ENCODE measurements at places on chromosomes 16 and 17.

DNA sequence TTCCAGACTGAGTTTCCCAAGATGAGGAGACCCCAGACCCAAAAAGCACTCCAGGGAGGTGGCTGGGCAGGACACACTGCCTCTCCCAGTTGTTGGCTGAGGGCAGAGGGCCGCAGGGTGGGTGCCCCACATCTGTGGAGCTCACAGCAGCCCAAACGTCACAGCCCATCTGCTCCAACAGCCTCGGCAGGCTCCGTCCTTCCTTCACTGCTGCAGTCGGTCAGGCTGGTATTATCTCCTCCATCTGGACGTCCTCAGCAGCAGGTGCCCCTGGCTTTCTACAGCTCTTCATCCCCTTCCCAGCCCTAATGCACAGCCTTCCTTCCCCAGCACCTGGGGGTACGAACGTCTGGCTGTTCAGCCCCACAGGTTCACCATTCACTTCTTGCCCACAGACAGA is 55.2 kb downstream of the PRMT7 start:
- peaks cover 7% of the 10 kb centered on the region for H3K4me1 ChIP-seq
- no peaks in the 10 kb centered on the region for H3K27me3 ChIP-seq
- no peak overlapping the region for H3K27ac ChIP-seq
- no peak overlapping the region for H3K4me3 ChIP-seq
- no peaks in the 10 kb centered on the region for H3K36me3 ChIP-seq

DNA sequence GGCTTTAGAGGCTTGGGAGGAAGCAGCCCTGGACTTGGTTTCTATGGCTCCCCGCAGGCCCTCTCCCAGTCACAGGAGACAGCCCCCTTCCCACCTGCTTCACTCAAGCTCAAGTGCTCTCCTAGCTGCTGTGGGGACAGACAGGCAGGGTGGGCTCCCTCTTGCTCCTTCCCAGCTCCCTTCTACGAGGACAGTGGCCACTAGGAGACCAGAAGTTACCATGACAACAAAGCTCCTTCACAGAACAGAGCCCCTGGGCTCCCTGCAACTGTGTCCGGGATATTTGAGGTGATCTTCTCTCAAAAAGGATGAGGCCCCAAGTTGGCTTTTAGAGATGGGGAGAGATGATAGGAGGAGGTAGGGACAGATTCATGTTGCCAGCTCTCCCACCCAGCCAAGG is 116.3 kb downstream of the AMFR start:
- no peak overlapping the region for H3K27ac ChIP-seq
- no peak for DNase-seq
- H3K36me3 ChIP-seq: no peaks in the 10 kb centered on the region
- no peaks in the 10 kb centered on the region for H3K27me3 ChIP-seq

DNA sequence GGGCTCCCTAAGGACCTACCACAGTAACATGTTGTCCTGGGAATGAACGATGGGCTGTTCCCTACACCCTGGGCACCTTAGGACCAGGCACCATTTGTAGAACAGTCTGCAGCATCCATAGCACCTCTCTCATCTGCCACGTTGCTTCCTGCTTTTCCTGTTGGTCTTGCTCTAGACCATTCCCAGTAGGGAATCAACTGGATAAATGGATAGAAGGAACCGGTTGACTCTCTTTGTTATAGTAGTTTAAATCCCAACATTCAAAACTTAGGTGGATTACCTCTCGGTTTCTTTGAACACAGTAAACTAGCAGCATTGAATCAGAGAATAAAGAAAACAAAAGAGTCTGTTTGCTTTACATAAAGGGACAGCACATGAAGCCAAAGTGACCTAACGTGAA is 159.1 kb downstream of the HS3ST3B1 start:
- no peaks in the 10 kb centered on the region for H3K36me3 ChIP-seq
- no peak overlapping the region for H3K27ac ChIP-seq
- no peaks in the 10 kb centered on the region for H3K27me3 ChIP-seq
- H3K4me3 ChIP-seq: no peak overlapping the region
- no peaks in the 10 kb centered on the region for H3K4me1 ChIP-seq

- H3K27me3 ChIP-seq: no peaks in the 10 kb centered on the region
- no peaks in the 10 kb centered on the region for H3K36me3 ChIP-seq
- H3K27ac ChIP-seq: peak overlapping the region; percentile 27
- no peak for DNase-seq
- H3K4me3 ChIP-seq: no peak overlapping the region
Measured at GRCh38 chr17:77392376-77393273, 251.9 kb downstream of the SEC14L1 start.

- no peak overlapping the region for H3K4me3 ChIP-seq
- DNase-seq: no peak
- H3K4me1 ChIP-seq: peaks cover 17% of the 10 kb centered on the region
- no peak overlapping the region for H3K27ac ChIP-seq
Measured at GRCh38 chr16:3281222-3281820, 2.0 kb upstream of the ZNF263 start.

DNA sequence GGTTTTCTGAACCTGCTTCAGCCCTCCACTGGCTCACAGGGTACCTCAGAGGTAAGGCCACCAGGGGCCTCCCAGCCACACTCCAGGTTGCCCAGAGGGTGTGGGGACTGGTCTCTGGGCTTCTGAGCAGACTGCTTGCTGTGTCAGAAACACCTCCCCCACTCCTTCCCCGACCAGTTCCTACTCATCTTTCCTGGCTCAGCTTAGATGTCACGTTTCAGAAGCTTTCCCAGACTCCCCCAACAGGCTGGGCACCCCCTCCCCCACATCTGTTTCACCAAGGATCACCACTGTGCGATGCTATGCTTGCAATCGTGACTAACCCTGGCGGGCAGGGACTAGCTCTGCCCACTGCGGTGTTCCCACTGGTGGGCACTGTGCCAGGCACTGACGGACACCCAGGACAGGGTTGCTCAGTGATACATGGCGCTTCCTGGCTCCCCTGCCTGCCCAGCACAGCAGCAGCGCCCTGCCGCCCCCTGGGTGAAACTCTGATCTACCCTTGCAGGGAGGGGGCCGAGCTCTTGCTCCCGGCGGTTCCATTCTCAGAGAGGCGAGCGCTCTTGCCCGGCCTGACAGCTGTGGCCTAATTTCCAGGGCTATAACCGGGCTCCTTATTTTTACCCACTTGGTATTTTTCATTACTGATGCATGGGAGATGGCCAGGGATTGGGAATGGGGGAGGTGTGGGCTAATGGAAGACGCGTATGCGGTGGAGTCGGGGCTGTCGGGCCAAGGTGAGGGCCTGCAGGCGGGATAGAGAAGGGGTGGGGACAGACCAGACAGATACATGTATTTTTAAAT is 29.4 kb upstream of the MTSS2 start:
- H3K4me1 ChIP-seq: peaks cover 51% of the 10 kb centered on the region
- H3K4me3 ChIP-seq: no peak overlapping the region
- no peaks in the 10 kb centered on the region for H3K36me3 ChIP-seq

DNA sequence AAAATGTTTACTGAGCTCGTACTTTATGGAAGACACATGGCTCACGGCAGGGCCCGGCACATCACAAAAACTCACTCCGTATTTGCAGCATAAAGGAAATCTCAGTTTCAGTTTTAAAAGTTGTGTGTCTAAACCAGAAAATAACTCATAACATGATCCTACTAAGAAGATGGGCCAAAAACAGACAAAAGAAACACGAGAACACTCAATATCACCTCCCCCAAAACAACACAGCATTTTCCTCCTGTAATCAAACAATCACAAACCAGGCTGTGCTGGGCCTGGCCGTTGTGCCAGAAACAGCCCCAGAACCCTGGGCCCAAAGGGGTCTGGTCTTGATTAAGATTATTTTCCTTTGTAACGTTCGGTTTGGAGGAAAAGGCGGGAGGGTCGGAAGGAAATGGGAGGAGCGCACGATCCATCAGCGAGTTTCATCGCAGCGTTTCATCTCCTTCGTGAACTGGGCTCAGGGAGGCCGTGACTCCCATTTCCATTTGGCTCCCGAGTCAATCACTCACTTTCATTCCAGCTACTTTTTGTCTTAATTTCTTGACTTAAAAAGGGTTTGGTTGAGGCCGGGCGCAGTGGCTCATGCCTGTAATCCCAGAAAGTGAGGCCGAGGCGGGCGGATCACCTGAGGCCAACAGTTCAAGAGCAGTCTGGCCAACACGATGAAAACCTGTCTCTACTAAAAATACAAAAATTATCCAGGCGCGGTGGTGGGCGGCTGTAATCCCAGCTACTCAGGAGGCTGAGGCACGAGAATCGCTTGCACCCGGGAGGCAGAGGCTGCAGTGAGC is 61.4 kb downstream of the NXN start:
- no peak overlapping the region for H3K4me3 ChIP-seq
- DNase-seq: no peak
- peaks cover 4% of the 10 kb centered on the region for H3K36me3 ChIP-seq
- no peak overlapping the region for H3K27ac ChIP-seq
- no peaks in the 10 kb centered on the region for H3K27me3 ChIP-seq
- H3K4me1 ChIP-seq: peaks cover 13% of the 10 kb centered on the region

DNA sequence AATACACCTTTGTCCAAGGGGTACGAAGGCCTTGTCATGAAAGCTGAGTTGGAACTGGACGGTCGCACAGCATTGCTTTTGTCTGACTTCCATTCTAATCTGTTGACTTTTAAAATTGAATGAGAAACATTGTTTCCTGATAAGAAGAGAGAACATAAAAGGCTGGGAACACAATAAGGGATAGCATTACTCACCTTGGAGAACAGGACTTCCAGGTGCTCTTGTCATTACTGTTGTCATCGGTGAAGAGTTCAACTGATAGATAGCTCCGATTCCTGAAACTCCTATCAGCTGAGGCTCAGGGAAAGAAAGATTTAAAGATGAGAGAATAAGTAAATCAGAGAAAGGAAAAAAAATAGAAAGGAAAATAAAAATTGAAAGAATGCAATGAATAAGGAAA is 351.1 kb downstream of the KCNJ2 start:
- H3K27ac ChIP-seq: no peak overlapping the region
- no peaks in the 10 kb centered on the region for H3K36me3 ChIP-seq
- no peaks in the 10 kb centered on the region for H3K4me1 ChIP-seq
- no peak overlapping the region for H3K4me3 ChIP-seq
- H3K27me3 ChIP-seq: no peaks in the 10 kb centered on the region

DNA sequence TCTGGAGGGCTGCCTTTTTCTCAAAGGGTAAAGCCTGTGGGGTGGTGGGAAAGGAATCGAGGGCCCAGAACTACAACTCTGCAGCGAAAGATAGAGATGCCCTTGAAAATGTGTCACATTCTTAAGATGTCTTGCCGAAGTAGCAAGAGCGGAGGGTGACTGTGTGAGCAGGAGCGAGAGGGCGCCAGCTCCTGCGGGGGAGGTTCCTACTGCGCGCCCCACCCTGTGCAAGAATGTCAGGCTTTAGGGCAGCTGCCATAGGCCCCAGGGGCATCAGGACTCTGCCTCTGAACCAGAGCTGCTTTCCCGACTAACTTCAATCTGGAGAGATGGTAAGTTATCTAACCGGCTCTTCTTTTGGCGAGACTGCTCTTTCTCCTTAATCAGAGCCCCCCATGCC is 11.8 kb upstream of the ITGAE start:
- peak; percentile 90 for DNase-seq
- no peak overlapping the region for H3K4me3 ChIP-seq
- H3K27me3 ChIP-seq: no peaks in the 10 kb centered on the region
- no peak overlapping the region for H3K27ac ChIP-seq
- no peaks in the 10 kb centered on the region for H3K4me1 ChIP-seq

GRCh38 chr16:66295213-66295612 is 71.3 kb upstream of the CDH5 start:
- DNase-seq: peak; percentile 77
- no peaks in the 10 kb centered on the region for H3K36me3 ChIP-seq
- no peak overlapping the region for H3K27ac ChIP-seq
- H3K4me1 ChIP-seq: peaks cover 12% of the 10 kb centered on the region
- no peak overlapping the region for H3K4me3 ChIP-seq

- no peak overlapping the region for H3K27ac ChIP-seq
- no peaks in the 10 kb centered on the region for H3K36me3 ChIP-seq
- no peak overlapping the region for H3K4me3 ChIP-seq
- no peaks in the 10 kb centered on the region for H3K27me3 ChIP-seq
Measured at GRCh38 chr17:71455219-71455618, 665.6 kb upstream of the SOX9 start.

GRCh38 chr16:70383421-70383960 is 36.8 kb downstream of the DDX19A start:
- peaks cover 39% of the 10 kb centered on the region for H3K36me3 ChIP-seq
- H3K4me3 ChIP-seq: no peak overlapping the region
- DNase-seq: no peak

- H3K4me3 ChIP-seq: no peak overlapping the region
- no peaks in the 10 kb centered on the region for H3K27me3 ChIP-seq
- H3K4me1 ChIP-seq: peaks cover 3% of the 10 kb centered on the region
- H3K27ac ChIP-seq: no peak overlapping the region
- no peak for DNase-seq
Measured at GRCh38 chr17:15278924-15279477, 13.9 kb upstream of the PMP22 start.

GRCh38 chr17:52027081-52027480 is 131.4 kb downstream of the CA10 start:
- DNase-seq: no peak
- H3K4me1 ChIP-seq: peaks cover 4% of the 10 kb centered on the region
- no peaks in the 10 kb centered on the region for H3K27me3 ChIP-seq
- H3K27ac ChIP-seq: peak overlapping the region; percentile 43
- no peaks in the 10 kb centered on the region for H3K36me3 ChIP-seq

DNA sequence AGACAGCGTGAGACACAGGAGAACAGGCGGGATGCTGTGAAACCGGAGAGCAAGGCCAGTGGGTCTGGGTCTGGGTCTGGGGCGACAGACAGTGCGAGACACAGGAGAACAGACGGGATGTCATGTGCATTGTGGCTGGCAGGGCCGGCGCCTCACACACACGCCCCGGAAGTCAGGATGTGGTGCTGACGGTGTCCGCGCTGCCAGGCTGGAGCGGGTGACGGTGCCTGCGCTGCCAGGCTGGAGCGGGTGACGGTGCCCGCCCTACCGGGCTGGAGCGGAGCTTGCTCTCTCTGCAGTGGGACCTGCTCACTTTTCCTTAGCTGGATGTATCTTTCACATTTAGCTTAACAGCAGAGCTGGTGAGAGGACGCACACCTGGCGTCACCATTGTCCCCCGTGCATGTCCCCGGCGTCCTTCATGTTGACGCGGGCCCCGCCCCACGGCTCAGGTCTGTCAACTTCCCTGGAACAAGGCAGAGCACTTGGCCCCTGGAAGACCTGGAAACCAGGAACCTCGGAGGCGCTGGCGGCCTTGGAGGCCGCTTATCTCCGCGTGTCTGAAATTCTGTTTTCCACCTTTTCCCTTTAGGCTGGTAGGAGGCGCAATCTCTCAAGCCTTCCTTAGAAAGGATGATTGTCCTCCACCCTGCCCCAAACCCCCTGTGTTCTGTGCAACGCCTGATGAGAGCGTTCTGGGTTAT is 43.0 kb upstream of the ZNF750 start:
- no peak overlapping the region for H3K27ac ChIP-seq
- DNase-seq: peak; percentile 68
- H3K4me1 ChIP-seq: peaks cover 45% of the 10 kb centered on the region
- no peak overlapping the region for H3K4me3 ChIP-seq
- H3K36me3 ChIP-seq: no peaks in the 10 kb centered on the region
- no peaks in the 10 kb centered on the region for H3K27me3 ChIP-seq
